KG1 (cell line): ENCODE measurements at places on chromosomes 2 and 18.

- DNase-seq: no peak
These were observed 55.1 kb downstream of the MAP3K20 start for GRCh38 chr2:173130496-173131465.

DNA sequence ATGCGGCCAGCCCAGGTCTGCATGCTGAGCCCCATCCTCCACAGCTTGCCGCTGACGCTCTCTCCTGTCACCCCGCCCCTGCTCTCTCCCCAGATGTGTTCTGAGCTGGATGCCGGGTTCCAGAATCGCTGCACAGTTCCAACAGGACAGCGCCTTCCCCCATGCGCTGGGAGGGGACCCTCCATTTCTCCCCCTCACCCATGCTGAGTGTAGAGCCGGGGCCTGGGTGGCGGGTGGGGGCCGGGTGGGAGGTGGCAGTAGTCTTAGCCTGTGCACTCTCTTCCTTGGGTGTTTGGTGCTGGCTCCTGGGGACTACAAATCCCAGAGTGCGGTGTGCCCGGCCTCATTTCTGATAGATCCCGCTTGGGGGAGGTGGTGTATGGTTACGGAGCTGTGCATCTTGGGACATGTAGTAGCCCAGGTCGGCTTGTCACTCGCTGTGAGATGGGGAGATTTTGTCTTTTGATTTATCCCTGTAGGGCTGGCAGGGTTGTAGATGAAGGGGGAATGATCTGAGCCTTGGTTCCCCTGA lies 6.8 kb downstream of the DNAJB2 start:
- no peak for DNase-seq

DNA sequence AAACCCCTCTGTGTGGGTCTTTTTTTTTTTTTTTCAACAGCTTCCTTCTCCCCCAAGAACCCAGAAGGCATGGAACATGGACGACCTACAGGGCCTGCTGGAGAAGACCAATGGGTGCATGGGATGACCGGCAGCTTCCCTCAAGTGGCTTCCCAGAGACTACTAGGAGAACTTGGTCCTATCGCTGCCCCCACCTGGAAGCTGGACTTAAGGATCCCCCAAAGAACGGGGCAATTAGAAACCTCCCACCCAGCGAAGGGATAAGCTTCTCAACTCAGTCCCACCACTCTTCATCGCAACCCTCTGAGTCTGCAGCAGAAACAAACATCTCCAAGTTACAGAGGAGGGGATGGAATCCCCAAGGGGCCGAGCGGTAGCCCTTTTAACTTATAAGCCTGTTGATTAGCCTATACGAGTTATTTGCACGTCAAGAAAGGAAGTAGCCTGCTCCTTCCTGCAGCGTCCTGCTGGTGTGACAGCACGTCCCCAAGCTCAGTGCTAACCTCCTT lies 1.4 kb downstream of the ACTR1B start:
- no peak for DNase-seq

DNA sequence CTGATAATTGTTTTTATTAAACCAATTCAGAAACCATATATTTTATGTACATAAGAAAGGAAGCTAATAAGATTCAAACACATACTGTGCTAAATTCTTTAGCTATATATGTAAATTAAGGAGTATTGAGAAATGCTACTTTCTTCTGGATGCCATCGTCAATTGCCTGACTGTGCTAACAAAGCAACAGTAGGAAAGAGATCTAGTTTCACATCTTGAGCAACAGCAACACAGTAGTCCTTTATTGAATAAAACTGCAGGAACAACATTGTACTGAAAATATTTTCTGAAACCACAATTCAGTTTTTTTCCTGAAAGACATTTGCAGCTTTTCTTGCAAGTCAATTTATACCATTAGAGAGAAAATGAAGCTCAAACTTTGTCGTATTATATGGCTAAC lies 1404.9 kb upstream of the SLC39A10 start:
- no peak for DNase-seq

GRCh38 chr18:73677450-73677849 lies 470.2 kb downstream of the FBXO15 start:
- no peak for DNase-seq

DNA sequence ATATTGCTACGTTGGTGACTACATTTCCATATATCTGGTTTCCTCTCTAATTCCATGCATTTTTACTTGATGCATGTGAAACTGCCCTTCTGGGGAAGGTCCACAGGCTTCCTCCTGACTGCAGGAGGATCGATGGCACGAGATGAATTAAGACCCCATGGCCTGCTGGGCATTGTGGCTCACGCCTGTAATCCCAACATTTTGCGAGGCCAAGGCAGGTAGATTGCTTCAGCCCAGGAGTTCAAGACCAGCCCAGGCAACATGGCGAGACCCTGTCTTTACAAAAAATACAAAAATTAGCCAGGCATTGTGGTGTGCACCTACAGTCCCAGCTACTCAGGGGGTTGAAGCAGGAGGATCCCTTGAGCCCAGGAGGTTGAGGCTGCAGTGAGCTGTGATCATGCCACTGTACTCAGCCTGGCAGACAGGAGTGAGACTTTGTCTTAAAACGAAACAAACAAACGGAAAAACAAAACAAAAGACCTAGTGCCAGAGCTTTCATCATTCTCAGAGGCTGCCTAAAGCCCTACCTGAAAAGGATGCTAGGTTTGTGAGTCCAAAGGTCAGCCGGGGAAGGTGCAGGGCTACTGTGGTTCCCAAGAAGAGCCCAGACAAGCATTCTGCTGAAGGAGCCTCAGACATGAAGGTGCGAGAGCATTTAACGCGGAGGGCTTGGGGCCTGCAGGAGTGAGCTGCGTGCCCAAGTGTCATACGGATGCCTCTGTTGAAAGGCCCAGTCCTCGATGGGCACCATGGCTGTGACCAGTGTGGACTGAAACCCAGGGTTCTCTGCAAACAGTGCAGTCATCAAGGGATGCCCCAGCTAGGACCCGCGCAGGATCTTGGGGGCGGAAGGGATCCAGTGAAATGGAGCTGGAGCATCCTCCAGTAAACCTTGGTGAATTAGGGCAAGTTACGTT lies 21.6 kb downstream of the GPR55 start:
- no peak for DNase-seq

DNA sequence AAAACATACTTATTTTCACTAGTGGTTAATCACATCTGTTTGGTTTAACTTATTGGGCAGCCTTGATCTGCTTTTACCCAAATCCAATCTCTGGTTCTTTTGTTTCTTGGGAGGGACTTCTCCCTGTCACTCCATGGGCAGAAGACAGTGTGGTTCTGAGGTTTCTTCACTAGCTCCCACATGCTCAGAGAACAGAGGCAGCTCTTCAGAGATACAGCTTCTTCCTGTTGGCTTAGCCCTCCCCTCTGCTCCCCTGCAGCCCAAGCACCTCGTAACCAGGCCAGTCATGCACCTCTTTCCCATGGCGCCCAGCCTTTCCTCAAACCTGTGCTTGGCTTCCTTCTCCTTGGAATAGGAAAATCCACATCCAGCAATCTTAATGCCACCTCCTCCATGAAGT lies 32.8 kb downstream of the SLC9A2 start:
- no peak for DNase-seq

DNA sequence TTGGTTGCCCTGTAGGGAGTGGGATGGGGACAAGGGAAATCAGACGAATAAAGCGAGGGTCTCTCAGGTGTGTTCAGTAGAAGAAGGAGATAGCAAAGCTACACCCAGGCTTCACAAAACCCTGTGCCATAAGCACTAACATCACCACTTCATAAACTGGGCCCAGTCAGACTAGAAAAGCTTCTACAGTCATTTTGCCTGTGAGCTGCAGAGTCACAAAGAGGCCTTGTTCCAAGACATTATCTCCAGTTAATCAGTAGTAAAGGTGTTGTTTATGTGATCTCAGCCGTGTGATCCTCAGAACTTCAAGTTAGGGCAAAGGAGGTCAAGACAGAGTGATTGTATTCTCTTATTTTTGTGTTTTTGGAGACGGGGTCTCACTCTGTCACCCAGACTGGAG lies 148.0 kb downstream of the GALR1 start:
- no peak for DNase-seq
